Stimulated activated CD8-positive, alpha-beta memory T cell treated with anti-CD3 and anti-CD28 coated beads, Interleukin-2, amount 100 ng/mL, for 1 hour (primary cell): ENCODE measurements at places on chromosomes 7 and 10.

DNA sequence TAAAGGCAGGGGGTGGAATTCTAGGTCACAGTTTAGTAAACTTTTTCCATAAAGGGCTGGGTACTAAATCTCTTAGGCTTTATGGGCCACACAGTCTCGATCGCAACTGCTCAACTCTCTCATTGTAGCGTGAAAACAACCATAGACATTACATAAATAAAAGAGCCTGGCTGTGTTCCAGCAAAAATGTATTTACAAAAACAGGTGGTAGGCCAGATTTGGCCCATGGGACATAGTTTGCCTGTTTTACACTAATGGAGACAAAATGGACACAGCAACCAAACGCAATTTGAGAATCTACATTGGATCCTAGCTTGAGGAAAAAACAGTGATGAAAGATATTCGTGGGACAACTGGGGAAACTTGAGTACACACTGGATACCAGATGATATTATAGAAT lies 23.2 kb upstream of the MALSU1 start:
- DNase-seq: no peak

- no peak for DNase-seq
These were observed 39.5 kb upstream of the ANKRD1 start for GRCh38 chr10:90960355-90960814.

DNA sequence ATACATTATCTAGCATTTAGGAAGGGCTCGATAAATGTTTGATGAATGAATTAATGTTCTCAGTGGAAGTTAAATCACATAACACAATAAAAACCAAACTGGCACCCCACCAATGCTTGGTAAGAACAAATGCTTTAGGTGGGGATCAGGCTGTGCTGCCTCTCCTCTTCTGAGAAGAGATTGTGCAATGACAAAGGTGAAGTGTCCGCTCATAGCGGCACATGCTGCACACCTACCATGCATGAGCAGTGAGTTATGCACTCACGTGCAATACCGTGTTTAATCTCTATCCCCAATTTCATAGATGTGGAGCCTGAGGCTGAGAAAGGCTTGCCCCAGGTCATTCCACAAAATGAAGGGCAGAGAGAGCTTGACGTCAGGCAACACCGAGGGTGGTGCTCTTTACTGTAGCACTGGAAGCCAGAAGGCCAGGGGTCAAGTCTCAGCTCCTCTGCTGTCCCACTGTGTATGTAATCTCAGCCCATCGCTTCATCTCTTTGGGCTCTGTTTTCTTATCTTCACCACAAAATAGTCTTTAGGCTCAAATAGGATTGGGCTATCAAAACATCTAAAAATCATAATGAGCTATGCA lies 72.9 kb upstream of the EFCAB10 start:
- DNase-seq: no peak

DNA sequence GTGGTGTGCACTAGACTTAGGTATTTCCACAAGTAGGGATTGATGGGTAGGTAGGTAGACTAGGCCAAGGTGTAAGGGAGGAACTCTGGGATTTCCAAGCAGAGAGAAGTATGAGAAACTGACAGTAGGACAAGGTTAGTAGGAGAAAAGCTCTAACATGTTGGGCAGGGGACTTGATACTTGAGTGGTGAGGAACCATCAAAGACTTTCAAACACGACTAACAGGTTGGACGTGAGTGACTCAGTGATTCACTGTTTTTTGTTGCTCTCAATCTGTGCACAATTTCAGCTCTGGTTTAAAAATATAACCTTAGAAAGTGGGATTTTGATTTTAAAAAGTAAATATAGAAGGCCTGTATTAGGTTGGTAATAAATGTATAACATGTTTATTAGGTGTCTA lies 44.4 kb downstream of the KLHDC10 start:
- DNase-seq: no peak

- DNase-seq: no peak
These were observed 520.3 kb upstream of the LRRTM3 start for GRCh38 chr10:66405566-66405965.

DNA sequence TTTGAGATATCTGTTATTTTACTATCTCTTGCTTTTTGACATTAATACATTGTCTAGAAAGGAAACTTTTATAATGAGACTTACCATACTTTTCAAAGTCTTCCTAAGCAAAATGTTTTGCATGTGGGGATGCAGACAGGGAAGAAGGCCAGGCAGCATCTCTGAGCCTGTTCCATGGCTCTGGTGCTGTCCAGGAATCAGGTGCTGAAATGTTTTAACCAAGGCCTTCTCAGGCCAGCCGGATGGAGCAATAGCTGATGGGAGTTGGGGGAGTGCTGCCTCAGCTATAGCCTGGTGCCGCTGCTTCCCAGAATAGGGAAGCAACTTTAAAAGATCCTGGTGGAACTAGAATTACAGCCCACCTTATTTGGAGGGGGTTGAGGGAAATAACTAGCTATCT lies 38.5 kb downstream of the CRTAC1 start:
- no peak for DNase-seq

GRCh38 chr7:20131776-20132175 lies 85.4 kb downstream of the MACC1 start:
- DNase-seq: no peak

DNA sequence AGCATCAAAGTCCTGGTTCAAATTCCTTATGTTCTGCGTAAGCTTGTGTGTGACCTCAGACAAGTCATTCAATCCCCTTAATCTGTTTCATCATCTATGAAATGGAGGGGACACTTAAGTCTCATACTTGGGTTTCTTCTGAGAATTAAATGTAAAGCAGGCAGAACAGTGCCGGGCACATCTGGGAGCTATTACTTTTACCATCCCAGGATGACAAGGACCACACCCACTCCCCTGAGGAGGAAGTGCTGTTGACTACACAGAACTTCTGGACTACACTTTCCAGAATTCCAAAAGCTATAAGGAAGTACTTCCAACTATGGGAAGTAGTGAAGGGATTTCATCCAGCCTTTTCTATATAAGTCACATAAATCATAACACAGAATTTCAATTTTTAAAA lies 294.9 kb downstream of the IPMK start:
- DNase-seq: no peak

GRCh38 chr7:7565018-7565680 lies 1.5 kb upstream of the MIOS start:
- no peak for DNase-seq

DNA sequence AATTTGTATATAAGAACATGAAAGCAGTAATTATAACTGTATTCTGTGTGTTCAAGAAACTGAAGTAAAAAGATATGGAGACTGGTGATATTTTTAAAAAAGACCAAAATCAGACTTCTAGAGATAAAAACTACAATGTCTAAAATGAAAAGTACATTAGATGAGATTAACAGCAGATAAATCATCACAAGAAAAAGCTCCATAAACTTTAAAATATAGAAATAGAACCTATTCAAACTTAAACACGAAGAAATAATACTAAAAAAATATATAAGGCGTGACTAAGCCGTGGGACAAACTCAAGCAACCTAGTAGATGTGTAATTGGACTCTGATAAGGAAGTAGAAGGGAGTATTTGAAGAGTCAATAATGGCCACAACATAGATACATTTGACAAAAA lies 189.1 kb upstream of the ZMIZ1 start:
- no peak for DNase-seq

GRCh38 chr10:49057231-49057880 lies 58.0 kb downstream of the VSTM4 start:
- DNase-seq: no peak

GRCh38 chr10:17684537-17684936 lies 40.6 kb downstream of the STAM start:
- DNase-seq: no peak

DNA sequence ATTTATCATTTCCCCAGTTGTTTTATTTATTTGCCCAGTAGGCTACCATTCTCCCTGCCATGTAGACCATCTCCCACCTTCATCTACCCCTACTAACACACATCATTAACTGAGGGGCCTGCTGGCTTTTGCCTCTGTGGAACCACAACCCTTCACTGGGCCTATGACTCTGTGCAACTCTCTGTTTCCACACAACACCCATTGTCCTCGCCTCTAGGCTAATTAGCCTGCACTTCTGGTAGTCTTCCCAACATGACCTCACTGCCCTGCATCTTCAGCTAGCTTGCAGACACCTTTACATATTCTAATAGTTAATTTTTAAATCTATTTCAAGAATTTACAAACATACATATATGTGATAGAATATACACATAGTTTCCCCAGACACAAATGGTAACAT lies 7.5 kb downstream of the ANKIB1 start:
- DNase-seq: no peak

GRCh38 chr10:52897162-52897561 lies 124.6 kb upstream of the MBL2 start:
- DNase-seq: no peak

DNA sequence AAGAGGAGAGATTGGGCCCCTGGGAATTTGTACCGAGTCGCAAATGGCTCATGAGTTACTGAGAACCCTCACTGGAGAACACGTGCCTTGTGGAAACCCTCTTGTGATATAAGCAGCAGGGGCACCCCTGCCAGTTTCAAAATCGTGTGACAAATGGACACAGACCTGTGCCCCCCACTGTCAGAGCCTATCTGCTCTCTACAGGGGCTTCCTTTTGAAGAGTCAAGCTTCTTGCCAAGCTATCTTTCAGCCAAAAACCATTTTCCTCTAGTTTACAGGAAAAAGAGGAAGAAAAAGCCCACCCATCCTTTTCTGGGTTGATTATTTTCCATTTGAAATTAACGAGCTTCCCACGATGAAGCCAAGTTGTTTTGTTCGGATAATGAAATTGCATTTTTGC lies 64.1 kb upstream of the MPP7 start:
- no peak for DNase-seq

- DNase-seq: no peak
These were observed 4.4 kb downstream of the CALML3 start for GRCh38 chr10:5528989-5529701.

- DNase-seq: no peak
These were observed 225.9 kb downstream of the LRMDA start for GRCh38 chr10:75657351-75657750.

DNA sequence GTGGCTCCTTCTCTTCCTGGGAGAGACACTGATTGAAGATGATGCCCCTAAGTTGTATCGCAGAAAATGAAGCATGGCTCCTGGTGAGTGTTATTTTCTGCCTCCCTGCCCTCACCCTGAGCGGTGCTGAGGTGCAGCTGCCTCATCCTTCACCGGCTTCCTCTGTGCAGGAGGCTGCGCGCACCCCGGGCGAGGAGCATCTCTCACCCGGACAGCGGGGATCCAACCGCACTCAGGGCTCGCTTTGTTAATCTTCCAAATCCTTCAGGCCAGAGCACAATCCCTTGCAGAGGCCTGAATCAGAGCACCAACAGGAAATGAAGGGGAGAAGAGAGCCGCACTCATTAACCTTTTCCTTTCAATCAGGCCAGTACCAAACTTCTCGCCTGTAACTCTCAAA lies 910.3 kb downstream of the CCSER2 start:
- DNase-seq: no peak

DNA sequence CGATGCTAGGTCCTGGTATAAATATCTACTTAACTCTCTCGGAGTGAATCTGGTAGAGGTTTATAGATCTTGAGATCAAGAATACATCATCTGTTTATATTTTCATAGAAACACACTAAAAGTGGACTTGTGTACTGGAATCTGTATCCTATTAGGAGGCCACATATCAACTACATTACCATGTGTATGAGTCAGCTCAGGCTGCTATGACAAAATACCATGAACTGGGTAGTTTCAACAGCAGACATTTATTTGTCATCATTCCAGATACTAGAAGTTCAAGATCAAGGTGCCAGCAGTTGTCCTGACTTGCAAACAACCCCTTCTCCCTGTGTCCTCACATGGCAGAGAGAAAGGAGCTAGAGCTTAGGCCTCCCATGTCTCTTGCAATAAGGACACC lies 113.9 kb upstream of the PFKP start:
- no peak for DNase-seq

- no peak for DNase-seq
These were observed 143.1 kb upstream of the LRRTM3 start for GRCh38 chr10:66782776-66783175.

- no peak for DNase-seq
These were observed 188.5 kb upstream of the SHH start for GRCh38 chr7:156000601-156001396.

GRCh38 chr10:131041441-131041840 lies 270.1 kb downstream of the TCERG1L start:
- DNase-seq: no peak

GRCh38 chr10:88507826-88508453 lies 75.2 kb downstream of the RNLS start:
- no peak for DNase-seq

DNA sequence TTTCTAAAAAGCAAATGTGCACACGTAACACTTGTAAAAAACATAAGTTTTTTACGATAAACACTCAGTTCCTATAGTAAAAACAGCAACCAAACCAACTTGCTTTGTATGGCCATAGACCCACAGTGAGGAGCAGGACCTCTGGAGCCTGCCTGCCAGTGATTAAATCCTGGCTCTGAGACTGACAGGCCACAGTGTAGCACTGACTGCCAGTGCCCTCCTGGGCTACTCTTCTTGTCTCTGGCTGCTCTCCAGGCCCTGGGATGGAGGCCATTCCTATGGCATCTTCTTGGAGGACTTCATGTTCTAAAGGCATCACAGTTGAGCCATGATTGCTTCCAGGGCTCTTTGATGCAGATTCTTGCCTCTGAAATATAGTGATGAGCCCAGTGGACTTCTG lies 22.7 kb upstream of the TMEM254 start:
- DNase-seq: no peak

- DNase-seq: no peak
These were observed 43.6 kb upstream of the SMNDC1 start for GRCh38 chr10:110348336-110348735.

- DNase-seq: no peak
These were observed 67.8 kb downstream of the TBX20 start for GRCh38 chr7:35185908-35186731.

- DNase-seq: peak; percentile 2
These were observed 15.1 kb downstream of the LSMEM1 start for GRCh38 chr7:112495810-112496462.

DNA sequence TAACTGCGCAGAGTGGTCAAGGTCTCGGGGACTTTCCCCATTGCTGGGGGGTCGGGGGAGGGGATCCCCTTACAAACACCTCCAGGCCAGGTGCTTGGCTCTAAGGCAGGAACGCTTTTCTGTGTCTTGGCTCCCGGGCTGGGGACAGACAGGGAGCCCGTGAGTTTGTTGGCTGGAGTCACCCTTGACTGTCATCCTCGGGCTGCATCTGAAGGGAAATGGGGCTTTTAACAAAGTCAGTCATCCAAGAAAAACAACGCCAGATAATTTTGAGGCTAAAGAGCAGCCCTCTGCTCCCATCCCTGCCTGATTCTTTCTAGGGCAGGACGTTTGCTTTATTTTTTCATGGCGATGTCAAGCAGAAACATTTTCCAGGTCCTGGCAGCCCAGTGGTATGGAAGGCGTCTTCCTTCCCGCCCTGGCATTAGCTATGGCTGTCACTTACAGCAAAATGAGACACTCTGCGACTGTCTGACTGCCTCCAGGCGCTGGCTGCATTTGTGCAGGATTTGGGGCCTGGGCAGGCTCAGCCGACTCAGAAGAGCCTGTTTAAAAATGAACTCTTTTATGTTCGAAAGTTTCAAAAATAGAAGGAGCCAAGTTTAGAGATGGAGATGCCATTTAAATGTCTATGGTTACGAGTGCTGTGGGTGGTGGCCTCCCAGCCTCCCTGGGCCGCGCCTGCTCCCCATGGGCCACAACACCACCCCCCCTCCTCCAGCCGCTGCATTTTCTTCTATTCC lies 54.7 kb upstream of the TNS3 start:
- no peak for DNase-seq

GRCh38 chr10:132477066-132477397 lies 60.6 kb upstream of the INPP5A start:
- no peak for DNase-seq
